ENCODE measurements at places on chromosomes 4 and X. TPM values are rescaled to one million over a fixed set of nuclear protein-coding genes. Genes with fewer than 3 reads are reported as not detected.

DNA sequence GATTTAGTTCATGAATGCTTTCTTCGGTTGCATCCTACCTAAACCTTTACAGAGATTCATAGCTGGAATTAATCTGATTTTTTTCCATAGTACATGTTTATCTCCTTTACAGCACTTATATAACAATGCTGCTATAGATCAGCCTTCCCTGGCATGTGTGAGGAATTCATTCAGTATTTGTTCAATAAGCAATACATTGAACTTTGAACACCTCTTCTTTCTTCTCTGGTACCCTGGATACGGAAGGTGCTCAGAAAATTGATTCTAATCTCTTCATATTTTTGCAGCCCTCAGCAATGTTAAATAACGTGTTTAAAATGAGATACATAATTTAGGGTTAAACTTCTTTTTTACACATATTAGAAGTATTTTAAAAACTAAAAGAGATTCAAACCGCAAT lies 467.4 kb downstream of the TRIML1 start:
- DNase-seq: no peak

DNA sequence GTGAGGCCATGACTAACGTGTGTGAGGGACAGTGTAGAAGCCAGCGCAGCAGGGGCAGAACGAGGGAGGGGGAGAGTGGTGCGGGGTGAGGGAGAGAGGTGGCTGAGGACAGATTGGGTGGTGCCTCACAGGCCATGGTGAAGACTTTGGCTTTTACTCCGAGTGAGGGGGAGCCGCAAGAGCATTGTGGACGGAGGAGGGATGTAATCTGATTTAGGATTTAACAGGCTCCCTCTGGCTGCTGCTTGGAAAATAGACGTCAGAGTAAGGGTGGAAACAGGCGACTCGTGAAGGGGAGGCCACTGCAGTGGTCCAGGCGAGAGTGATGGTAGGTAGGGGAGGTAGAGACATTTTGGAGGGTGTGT lies 13.0 kb downstream of the PPP1R3F start:
- DNase-seq: no peak

The TLR2 gene
- 2.2 TPM for polyA plus RNA-seq

The PDCL2 gene
- polyA plus RNA-seq: not detected

- DNase-seq: peak; percentile 22
These were observed at the start of gene MAGED2 for GRCh38 chrX:54807524-54808108. Gene MAGED2, plus strand, starts transcription at chrX:54807745. Its CDS starts 1,587 bp downstream, at chrX:54809332.

Measured in forelimb muscle (tissue), 1 donor.